ENCODE measurements at places on chromosomes 2 and 18.

DNA sequence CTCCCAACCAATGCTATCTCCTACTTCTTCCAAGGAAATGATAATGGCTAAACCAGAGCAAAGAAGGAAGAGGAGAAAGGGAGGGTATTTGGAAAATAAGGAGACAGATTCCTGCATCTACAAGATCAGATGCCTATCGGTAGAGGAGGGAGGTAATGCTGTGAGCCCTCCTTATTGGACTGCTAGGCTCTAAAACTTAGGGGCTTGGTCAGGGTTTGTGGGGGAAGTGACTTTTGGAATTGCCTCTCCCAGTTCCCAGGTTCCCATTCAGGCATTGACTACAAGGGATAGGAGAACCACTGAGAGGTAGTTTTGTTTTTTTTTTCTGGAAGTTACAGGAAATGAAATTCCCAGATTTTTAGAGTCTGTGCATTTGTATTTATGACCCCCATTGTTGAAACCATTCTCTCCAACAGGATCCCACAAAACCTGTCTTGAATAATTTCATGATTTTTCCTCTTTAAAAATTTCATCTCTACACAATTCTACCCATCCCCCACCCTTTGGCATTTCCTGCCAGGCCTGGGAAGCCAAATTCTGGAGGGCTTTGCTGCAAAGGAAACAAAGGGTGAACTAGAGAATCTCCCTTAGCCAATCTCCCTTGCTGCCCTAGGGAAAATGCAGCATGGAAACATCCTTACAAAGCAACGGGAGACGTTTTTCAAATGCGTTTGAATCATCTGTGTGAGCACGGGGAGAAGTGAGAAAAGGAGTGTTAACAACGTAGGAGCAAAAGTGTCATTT, 282.1 kb upstream of the EPAS1 start:
- no peak for DNase-seq

DNA sequence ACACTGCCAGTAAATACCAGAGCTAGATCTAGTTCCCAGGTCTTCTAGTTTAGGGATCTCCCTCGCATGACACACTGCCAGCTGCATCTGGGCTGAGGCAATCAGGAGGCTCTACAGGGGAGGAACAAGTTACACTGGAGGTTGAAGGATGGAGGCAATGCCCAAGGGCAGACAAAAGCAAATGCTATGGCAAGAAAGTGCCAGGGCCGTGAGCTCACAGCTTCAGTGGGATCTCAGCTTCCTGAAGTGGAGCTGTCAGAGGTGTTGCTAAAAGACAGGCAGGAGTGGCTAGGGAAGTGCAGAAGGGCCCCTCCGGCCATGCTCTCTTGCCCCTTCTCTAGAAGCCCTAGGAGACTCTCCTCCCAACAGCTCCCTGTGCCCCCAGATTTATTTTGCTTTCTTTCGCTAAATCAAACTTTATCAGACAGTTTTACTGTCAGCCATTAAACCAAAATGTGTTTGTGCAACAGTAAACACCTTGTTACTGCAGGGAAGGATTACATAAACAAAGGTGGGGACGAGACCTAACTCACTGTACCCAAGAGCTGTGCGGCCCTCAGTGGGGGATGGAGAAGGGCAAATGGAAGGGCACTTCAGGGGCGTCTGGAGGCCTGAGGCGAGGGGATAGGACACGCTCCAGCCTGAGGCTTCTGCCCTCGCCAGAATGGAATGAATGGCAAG, 39.4 kb upstream of the PKDCC start:
- DNase-seq: no peak

- DNase-seq: no peak
Measured at GRCh38 chr18:37452682-37453385, 112.8 kb downstream of the CELF4 start.

DNA sequence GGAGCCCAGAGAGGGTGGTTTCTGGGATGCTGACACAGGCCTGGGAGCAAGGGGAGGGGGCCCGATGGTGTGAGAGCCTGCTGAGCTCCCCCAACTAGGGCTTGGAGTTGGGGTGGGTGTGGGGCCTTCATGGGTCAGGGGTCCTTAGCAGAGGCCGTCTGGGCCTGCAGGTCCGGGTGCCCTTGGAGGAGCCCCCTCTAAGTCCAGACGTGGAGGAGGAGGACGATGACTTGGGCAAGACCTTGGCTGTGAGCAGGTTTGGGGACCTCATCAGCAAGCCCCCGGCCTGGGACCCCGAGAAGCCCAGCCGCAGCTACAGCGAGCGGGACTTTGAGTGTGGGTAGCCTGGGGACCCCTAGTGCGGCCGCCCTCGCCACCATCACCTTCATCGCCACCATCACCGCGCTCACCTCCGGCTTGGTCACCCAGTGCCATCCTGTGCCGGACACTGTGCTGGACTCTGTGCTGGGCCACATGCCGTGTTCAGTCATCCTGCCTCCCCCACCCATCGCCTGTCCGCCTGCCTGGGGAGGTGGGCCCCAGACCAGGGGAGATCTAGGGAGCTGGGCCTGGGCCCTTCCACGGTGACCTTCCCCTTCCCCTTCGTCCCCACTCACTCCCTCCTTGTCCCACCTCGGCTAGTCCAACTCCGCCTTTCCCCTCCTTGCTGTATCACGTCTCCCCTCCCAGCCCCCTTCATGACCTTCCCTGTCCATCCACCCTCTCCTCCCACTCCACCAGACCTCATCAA, 980 bp downstream of the SLC4A3 start:
- no peak for DNase-seq

- no peak for DNase-seq
Measured at GRCh38 chr18:23986600-23987359, 27.8 kb upstream of the TTC39C start.
